ENCODE measurements at places on chromosomes 1 and 21.

GRCh38 chr1:173057984-173058383, 7.2 kb upstream of the TNFSF18 start:
- DNase-seq, result no peak

GRCh38 chr1:18997508-18997907, 41.0 kb upstream of the IFFO2 start:
- DNase-seq, result peak; percentile 97

- DNase-seq, result no peak
Observed at GRCh38 chr1:108598340-108598739, 38.4 kb downstream of the EEIG2 start.

GRCh38 chr1:185917646-185918045, 183.5 kb downstream of the HMCN1 start:
- no peak for DNase-seq

- no peak for DNase-seq
Observed at GRCh38 chr1:234774971-234775370, 165.0 kb upstream of the IRF2BP2 start.

- DNase-seq, result no peak
Observed at GRCh38 chr1:48523558-48523957, 51.6 kb upstream of the SPATA6 start.

GRCh38 chr21:43370091-43370658, 56.8 kb downstream of the SIK1 start:
- DNase-seq, result no peak

DNA sequence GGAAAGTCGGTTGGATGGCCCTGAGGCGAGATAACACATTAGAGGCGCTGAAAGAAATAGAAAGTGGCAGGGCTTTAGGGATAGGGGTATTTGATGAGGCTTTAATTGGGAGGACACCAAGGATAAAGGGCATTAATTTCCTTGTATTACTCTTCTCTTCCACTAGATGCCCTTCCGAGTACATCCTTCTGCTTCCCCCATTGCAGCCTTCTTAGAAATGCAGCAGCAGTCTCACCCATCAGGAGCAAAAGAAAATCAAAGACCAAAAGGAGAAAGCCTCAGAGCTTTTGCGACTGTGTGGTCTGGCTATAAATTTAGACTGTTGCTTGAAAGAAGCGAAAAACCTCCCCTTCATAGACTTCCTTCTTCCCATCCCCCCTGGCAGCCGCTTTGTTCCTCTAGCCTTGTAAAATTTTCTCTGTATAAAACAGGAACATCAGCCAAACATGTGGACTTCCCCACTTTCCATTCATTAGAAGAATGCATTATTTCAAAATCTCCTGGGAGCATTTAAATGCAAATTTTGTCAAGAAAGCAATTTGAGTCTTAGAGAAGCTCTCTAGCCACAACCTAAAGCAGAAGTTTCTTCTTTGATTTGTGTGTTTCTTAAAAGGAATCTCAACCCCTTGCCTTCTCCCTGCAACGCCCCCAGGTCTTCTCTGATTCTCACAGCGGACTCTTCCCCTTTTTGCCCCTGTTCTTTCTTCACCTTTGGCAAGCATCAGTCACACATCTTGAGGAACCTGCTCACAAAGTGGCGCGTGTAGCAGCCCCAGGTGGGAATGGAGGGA, 76.6 kb downstream of the NDUFS5 start:
- peak; percentile 93 for DNase-seq

DNA sequence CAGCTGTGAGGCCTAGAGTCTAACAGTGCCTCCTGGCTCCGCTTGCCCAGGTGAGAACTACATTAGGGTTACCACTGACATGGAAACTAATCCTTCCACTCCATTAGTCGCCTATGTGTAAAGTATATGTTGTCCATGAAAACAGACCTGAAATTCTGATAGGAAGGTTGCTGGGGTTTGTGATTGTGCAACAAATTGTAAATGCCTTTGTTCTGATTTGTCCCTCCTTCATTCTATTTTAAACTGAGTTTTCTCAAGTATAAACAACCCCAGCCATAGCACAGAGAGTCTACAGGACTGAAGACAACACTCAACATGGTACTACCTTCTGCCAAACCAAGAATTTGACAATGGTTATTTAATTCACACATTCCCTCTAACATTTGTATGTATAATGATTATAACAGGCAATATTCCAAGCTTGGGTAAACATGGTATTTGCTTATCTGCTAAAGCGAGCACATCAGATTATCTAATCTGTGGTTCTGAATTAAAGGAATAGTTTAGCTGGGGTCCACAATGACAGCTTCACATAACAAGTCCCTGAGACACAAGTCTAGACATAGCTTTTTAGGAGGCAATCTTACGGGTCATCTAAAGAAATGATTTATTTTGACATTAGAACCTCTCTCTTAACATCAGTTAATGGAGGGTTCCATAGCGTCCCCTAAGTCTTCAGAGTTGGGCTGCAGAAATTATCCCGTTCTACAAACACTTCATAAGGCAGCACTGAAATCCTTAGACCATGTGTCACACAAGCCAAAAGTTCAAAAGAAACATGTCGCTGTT, 633.0 kb downstream of the SMYD3 start:
- DNase-seq, result no peak

- DNase-seq, result no peak
Observed at GRCh38 chr1:30286241-30286987, 437.0 kb downstream of the MATN1 start.

DNA sequence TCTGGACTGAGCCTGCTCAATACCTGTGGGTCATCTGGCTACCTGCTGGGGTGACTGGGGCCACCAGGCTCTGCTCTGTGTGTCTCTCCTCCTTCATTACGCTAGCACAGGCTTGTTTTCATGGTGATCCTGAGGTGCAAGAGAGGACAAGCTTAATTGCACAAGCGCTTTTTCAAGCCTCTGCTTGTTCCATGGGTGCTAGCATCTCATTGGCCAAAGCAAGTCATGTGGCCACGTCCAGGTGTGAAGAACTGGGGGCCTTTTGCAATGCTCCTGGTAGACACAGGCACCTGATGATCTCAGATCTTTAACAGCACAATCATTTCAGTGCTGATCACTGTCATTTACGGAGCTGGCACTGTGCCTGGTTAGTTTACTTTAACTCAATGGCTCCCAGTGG, 114.6 kb downstream of the KAZN start:
- DNase-seq, result no peak

GRCh38 chr21:31022306-31022705, 16.0 kb downstream of the KRTAP19-8 start:
- peak; percentile 61 for DNase-seq

DNA sequence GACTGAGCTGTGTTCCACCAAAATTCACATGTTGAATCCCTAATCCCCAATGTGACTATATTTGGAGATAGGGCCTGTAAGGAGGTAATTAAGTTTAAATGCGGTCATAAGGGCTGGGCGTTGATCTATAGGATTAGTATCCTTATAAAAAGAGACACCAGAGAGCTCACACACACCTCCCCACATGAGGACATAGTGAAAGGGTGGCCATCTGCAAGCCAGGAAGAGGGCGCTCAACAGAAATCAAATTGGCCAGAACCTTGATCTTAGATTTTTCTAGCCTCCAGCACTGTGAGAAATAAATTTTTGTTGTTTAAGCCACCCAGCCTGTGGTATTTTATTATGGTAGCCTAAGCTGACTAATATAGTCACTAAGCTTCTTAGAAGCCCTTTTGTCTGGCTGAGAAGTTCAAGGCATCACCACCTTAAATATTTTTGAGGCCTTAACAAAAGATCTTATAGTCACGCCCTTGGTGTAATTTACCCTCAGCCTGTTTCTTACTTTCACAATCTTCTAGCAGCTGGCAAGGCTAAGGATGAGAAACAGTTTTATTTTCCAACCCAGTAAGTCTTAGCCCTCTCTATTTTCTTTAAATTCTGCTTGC, 28.8 kb downstream of the GORAB start:
- no peak for DNase-seq

All from pons (tissue), 1 donor.